ENCODE measurements at places on chromosomes 5 and 9.

DNA sequence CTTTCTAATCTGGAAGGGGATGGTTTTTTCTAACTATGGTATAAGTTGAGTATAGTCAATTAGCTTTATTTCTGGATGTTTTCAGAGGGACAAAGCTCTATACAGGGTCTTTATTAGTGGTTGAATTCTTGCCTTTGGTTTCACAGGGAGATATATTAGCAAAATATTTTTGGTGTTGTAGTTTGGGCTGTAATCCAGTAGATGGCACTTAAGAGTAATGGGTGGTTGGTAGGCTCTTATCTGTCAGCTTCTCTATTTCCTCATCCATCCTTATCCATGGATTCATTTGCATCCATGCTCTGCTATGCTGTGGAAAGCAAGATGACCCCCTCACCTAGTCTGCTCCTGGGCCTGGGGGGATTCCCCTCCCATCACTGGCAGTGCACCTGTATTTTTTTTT is 363.6 kb upstream of the CYLC2 start:
- DNase-seq, result no peak
- H3K4me1 ChIP-seq, result no peaks in the 10 kb centered on the region
- H3K36me3 ChIP-seq, result no peaks in the 10 kb centered on the region

- no peaks in the 10 kb centered on the region for H3K4me1 ChIP-seq
- H3K4me3 ChIP-seq, result no peak overlapping the region
- H3K27me3 ChIP-seq, result no peaks in the 10 kb centered on the region
- H3K27ac ChIP-seq, result no peak overlapping the region
These were observed 23.5 kb upstream of the MOCS2 start for GRCh38 chr5:53133020-53133419.

DNA sequence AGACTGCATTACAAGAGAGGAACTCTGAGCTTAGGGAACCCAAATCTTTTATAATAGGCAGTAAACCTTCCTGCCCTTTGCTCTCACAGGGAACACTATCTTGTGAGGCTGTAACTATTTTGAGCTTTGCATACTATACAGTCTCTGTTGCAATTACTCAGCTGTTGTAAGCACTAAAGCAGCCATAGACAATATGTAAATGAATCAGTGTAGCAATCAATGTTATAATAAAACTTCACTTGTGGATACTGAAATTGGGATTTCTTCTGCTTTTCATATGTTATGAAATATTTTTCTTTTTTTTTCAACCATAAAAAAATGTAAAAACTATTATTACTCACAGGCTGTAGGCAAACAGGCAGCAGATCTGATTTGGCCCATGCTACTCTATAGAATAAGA is 16.7 kb upstream of the UBQLN1 start:
- H3K27me3 ChIP-seq, result no peaks in the 10 kb centered on the region
- H3K4me3 ChIP-seq, result no peak overlapping the region
- DNase-seq, result no peak
- no peak overlapping the region for H3K27ac ChIP-seq

- DNase-seq, result no peak
- H3K4me1 ChIP-seq, result no peaks in the 10 kb centered on the region
- H3K27me3 ChIP-seq, result no peaks in the 10 kb centered on the region
- H3K4me3 ChIP-seq, result no peak overlapping the region
- no peaks in the 10 kb centered on the region for H3K36me3 ChIP-seq
These were observed 176.9 kb downstream of the GDNF start for GRCh38 chr5:37662789-37663485.

Measured in ascending aorta (tissue), 2 donors.